ENCODE measurements at places on chromosomes 12 and 14.

DNA sequence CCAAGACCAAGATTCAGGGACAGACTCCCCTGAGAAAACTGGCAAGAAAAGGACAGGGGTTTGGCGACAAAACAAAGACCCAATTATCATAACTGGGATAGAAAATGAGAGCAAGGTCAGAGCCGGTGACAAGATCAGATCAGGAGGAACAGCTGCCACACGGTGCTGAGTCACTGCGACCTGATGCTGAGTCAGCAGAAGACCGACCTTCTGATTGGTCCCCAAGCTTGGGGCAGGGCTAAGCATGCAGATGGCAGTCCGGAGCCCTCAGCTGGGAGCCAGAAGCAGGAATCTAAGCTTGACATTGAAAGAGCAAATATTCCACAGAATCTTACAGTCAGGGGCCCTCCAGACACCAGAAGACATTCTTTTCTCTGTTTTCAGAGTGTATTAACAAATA, 19.1 kb upstream of the ARMH4 start:
- DNase-seq: peak; percentile 88
- H3K4me3 ChIP-seq: no peak overlapping the region
- peaks cover 5% of the 10 kb centered on the region for H3K4me1 ChIP-seq
- no peaks in the 10 kb centered on the region for H3K27me3 ChIP-seq
- no peaks in the 10 kb centered on the region for H3K36me3 ChIP-seq

- H3K36me3 ChIP-seq: peaks cover 95% of the 10 kb centered on the region
- DNase-seq: no peak
- no peak overlapping the region for H3K27ac ChIP-seq
- H3K4me3 ChIP-seq: no peak overlapping the region
- H3K4me1 ChIP-seq: no peaks in the 10 kb centered on the region
- no peaks in the 10 kb centered on the region for H3K27me3 ChIP-seq
These were observed 71.5 kb downstream of the EP400 start for GRCh38 chr12:132021031-132021871.

DNA sequence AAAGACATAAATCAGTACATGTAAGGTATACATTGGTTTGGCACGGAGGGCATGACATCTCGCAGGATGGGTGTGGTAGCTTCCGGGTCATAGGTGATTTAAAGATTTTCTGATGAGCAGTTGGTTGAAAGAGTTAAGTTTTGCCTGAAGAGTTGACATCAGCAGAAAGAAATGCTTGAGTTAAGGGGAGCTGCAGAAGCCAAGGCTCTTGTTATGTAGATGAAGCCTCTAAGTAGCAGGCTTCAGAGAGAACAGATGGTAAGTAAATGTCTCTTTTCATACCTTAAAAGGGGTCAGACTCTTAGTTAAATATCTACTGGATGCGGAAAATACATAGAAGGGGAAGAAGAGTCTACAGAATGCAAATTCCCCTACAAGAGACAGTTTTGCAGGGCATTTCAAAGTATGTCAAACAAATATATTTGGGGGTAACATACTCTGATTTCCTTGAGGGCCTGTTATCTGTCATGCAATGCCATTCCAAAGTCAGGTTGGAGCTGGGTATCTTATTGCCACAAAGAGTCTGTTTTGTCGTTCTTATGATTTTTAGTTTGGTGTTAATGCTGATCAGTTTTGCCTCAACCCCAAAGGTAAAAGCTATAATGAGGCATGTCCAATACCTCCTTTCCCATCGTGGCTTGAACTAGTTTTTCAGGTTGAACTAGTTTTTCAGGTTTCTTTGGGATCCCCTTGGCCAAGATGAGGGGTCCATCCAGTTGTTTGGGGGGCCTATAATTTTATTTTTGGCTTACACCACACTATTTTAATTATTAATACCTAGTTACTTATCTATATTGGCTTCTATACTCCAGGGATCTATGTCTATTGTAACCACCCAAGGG, 67.0 kb downstream of the PTHLH start:
- DNase-seq: no peak
- H3K4me1 ChIP-seq: no peaks in the 10 kb centered on the region
- no peak overlapping the region for H3K27ac ChIP-seq
- no peak overlapping the region for H3K4me3 ChIP-seq

GRCh38 chr14:105485739-105486162, 935 bp upstream of the CRIP1 start:
- no peaks in the 10 kb centered on the region for H3K27me3 ChIP-seq
- no peak for DNase-seq

DNA sequence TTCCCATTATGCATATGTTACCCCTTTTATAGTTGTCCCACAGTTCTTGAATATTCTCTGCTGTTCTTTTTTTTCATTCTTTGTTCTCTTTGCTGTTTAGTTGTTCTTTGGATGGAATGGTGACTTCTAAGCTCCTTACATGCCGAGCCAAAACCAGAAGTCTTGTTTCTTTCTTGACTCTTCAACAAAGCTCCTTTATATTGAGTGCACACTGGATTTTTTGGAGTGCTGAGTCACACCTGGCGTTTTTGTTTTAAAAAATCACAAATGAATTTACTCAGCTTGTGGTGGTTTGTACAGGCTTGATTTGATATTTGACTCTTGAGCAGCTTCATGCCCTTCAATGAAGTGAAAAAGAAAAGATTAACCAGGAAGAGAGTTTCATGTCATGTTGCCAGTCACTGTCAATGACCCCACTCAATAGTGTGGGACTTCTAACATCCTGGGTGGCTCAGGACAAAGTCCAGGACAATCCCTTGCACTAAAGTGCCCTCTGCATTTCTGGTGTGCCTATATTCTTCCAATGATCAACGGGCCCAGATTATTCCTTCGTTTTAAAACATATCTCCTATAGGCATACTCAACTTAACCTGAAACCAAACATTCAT, 112.4 kb upstream of the SLC38A4 start:
- H3K4me1 ChIP-seq: no peaks in the 10 kb centered on the region
- H3K27ac ChIP-seq: no peak overlapping the region
- no peak overlapping the region for H3K4me3 ChIP-seq
- H3K27me3 ChIP-seq: no peaks in the 10 kb centered on the region
- no peaks in the 10 kb centered on the region for H3K36me3 ChIP-seq

DNA sequence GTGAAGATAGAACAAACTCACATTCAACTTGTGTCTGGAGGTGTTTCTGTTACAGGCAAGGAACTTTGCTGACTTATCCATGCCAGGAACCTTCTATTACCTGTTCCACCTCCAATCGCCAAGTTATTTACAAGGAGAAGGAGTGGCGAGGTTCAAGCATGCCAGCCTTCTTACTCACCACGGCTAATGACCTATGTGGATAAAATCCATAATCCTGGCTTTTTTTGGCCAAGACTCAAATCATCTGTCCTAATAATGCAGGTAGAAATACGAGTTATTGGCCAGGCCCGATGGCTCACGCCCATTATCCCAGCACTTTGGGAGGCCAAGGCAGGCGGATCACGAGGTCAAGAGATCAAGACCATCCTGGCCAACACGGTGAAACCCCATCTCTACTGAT, 241.6 kb downstream of the TMEM132D start:
- no peak for DNase-seq
- H3K27me3 ChIP-seq: no peaks in the 10 kb centered on the region
- H3K4me1 ChIP-seq: no peaks in the 10 kb centered on the region

- no peaks in the 10 kb centered on the region for H3K27me3 ChIP-seq
- no peak overlapping the region for H3K27ac ChIP-seq
- peaks cover 33% of the 10 kb centered on the region for H3K4me1 ChIP-seq
- no peak overlapping the region for H3K4me3 ChIP-seq
- peaks cover 12% of the 10 kb centered on the region for H3K36me3 ChIP-seq
These were observed 5.9 kb downstream of the GOLGA5 start for GRCh38 chr14:92800012-92800411.

GRCh38 chr12:32821293-32821692, 65.6 kb upstream of the YARS2 start:
- H3K36me3 ChIP-seq: no peaks in the 10 kb centered on the region
- H3K27ac ChIP-seq: no peak overlapping the region
- no peaks in the 10 kb centered on the region for H3K4me1 ChIP-seq
- H3K4me3 ChIP-seq: no peak overlapping the region
- DNase-seq: no peak

DNA sequence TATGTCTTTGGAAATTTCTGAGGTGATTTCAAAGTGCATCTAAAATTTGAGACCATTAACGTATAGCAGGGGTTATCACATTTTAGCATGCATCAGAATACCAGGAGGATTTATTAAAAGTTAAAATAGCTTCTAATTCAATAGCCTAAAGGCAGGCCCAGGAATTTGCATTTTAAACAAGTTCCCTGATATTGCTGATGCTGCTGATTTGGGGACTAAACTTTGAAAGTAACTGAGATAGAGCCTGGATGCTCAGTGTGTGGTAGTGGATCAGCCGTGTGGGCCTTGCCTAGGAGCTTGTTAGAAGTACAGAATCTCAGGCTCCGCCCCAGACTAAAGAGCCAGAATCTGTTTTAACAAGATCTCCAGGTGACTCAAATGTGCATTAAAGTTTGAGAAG, 375.0 kb upstream of the FBXO33 start:
- DNase-seq: no peak
- H3K27ac ChIP-seq: no peak overlapping the region
- H3K27me3 ChIP-seq: no peaks in the 10 kb centered on the region
- H3K4me1 ChIP-seq: no peaks in the 10 kb centered on the region

GRCh38 chr12:45388545-45388944, 172.7 kb downstream of the ANO6 start:
- H3K27ac ChIP-seq: no peak overlapping the region
- H3K27me3 ChIP-seq: no peaks in the 10 kb centered on the region
- H3K36me3 ChIP-seq: no peaks in the 10 kb centered on the region
- DNase-seq: no peak

DNA sequence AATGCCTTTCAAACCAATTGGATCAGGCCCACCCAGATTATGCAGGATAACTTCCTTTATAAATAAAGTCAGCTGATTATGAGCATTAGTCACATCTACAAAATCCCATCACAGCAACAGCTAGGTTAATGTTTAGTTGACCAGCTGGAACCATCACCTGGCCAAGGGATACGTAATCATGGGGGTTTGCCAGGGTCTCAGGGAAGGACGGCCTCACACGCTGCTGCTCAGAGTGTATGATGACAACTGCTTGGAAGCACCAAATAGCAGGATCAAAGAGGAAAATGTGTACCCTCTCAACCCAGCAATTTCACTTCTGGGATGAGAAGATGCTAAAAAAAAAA, 162.6 kb downstream of the SLC15A4 start:
- no peak overlapping the region for H3K4me3 ChIP-seq
- no peaks in the 10 kb centered on the region for H3K36me3 ChIP-seq
- no peak overlapping the region for H3K27ac ChIP-seq

DNA sequence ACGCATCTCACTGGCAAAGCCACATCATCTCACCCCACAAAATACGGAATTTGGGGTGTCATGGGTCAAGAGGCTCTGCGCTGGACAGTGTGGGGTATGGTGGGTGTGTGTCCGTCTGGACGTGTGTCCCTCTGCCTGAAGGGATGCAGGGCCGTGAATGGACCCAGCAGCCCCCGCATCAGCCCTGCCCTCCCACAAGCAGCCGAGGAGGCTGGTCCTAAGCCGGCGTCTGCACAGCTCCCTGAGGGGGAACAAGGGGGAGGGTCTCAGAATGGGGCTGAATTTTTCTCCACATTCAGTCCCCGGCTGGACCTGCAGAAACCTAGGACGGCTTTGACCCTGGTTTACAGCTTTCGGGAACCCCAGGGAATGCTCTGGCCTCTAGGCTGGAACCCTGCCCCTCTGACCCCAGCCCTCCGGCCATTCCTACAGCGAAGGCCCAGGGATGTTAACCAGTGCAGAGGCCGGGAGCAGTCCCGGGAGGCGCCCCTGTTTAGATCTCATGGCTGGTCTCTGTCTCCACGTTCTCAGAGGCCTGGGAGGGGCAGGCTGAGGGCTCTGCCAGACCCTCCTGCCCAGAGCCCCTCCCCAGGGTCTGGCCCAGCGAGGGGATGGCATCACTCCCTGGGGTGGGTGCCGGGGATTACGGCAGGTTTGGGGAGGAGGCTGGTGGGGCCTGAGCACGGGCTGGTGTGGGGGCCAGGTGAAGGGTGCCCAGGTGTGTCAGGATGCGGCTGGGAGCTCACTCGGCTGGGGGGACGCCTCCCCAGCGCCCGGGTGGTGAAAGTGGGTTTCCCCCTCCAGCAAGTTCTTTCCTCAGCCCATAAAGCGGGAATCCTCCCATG, 156.5 kb upstream of the C14orf180 start:
- DNase-seq: no peak
- peaks cover 9% of the 10 kb centered on the region for H3K4me1 ChIP-seq
- H3K4me3 ChIP-seq: no peak overlapping the region
- no peak overlapping the region for H3K27ac ChIP-seq
- no peaks in the 10 kb centered on the region for H3K36me3 ChIP-seq

DNA sequence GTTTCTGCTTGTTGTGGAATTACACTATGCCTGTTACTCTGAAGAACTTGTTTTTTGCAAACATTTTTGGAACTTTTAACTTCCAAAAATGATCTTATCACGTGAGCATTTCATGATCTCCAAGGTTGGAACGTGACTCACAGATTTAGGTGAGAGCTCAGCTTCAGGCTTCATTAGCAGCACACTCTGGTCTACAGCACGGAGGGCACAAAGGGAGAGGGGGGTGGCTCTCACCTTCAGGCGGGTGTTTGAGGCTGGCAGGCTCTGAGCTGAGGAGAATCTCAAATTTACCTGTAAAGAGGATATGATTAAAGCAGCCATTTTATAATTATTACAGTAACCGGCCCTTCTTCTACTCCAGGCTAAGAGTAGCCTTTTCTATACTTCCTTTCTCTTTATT, 45.3 kb upstream of the PZP start:
- H3K36me3 ChIP-seq: no peaks in the 10 kb centered on the region
- no peak overlapping the region for H3K27ac ChIP-seq
- H3K4me3 ChIP-seq: no peak overlapping the region
- peaks cover 6% of the 10 kb centered on the region for H3K4me1 ChIP-seq
- H3K27me3 ChIP-seq: no peaks in the 10 kb centered on the region

GRCh38 chr14:58488550-58488949, 61.0 kb downstream of the KIAA0586 start:
- H3K4me1 ChIP-seq: no peaks in the 10 kb centered on the region
- no peak for DNase-seq
- H3K27me3 ChIP-seq: no peaks in the 10 kb centered on the region
- H3K27ac ChIP-seq: no peak overlapping the region
- peaks cover 16% of the 10 kb centered on the region for H3K36me3 ChIP-seq

GRCh38 chr12:4934407-4935035, 24.8 kb downstream of the KCNA1 start:
- no peaks in the 10 kb centered on the region for H3K27me3 ChIP-seq
- DNase-seq: no peak
- H3K4me3 ChIP-seq: no peak overlapping the region
- H3K27ac ChIP-seq: no peak overlapping the region
- no peaks in the 10 kb centered on the region for H3K36me3 ChIP-seq

- H3K27ac ChIP-seq: no peak overlapping the region
- H3K4me1 ChIP-seq: peaks cover 4% of the 10 kb centered on the region
- H3K27me3 ChIP-seq: no peaks in the 10 kb centered on the region
- no peak overlapping the region for H3K4me3 ChIP-seq
- no peak for DNase-seq
These were observed 2.4 kb downstream of the WASHC3 start for GRCh38 chr12:102059343-102059742.

Measured in upper lobe of left lung (tissue), 6 donors.